ENCODE measurements at places on chromosomes 1 and 21.

DNA sequence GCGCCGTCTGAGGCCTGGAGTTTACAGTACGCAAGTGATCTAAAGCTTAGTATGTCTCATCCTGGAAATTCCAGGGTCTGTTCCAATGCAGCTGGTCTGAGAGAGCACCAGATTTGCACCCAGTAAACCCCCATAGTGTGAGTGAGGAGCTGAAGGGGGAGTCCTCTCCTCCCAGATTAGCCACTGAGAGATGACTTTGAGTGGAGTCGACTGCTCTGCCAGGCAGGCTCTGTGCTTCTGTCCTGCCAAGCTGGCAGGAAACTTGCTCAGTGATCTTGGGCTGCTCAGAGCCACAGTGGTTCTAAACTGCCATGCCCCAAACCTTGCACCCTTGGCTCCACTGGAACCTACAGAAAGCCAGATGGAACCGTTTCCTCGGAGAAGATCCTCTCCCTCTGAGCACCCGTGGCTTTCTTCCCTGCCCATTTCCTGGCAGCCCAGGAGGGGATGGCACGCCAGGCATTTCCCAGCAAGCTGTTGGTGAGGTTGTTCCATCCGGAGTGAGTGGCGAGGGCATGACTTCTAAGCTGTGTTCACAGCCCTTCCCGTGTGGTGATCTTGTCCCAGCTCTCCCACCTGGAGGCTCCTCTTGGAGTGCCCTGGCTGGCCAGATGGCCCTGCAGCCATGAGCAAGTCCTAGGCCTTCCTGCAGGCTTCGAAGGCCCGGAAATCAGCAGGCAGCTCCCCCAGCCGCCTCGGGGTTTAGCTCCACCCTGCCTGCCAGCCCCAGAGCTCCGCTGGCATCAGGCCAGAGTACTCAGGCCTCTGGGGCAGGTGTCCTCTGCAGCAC is 125.9 kb upstream of the VAMP3 start:
- no peak for DNase-seq

GRCh38 chr1:19974822-19975416 is 4.5 kb downstream of the PLA2G2A start:
- DNase-seq = peak; percentile 81

GRCh38 chr1:25443030-25443699 is 12.5 kb downstream of the MACO1 start:
- no peak for DNase-seq

DNA sequence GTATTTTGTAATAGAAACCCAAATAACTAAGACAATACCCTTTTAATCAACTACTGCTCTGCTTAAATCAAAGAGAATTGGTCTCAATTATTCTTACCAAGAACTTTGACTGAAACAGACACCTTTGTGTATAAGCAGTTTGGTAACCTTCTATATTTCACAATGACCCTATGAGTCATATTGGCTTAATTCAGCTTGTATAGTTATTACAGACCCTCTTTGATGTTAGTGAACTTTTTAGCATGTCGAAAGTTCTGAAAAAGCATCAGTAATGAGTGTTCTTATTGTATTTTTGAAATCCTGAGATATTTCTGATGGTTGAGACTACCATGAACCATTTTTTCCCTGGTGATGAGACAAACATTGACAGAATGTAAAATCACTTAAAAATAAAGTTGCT is 43.3 kb upstream of the RABGAP1L start:
- peak; percentile 72 for DNase-seq

DNA sequence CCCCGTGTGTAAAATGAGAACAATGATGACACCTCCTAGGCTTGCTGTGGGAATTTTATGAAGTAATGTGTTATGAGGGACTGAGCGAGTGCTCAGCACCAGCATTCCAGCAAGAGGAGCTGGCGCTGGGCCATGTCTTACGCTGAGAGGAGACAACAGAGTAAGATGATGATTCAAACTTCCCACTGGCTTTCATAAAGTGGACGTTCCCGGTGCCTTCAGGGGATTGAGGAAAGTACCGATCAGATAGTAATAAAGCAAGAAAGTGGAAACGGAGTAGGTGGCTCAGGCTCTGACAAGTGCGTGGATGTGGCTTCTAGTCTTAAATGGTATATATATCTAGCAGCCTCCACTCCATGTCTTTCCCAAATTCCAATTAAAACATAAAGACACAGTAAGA is 23.8 kb downstream of the EPHA10 start:
- DNase-seq = peak; percentile 76

DNA sequence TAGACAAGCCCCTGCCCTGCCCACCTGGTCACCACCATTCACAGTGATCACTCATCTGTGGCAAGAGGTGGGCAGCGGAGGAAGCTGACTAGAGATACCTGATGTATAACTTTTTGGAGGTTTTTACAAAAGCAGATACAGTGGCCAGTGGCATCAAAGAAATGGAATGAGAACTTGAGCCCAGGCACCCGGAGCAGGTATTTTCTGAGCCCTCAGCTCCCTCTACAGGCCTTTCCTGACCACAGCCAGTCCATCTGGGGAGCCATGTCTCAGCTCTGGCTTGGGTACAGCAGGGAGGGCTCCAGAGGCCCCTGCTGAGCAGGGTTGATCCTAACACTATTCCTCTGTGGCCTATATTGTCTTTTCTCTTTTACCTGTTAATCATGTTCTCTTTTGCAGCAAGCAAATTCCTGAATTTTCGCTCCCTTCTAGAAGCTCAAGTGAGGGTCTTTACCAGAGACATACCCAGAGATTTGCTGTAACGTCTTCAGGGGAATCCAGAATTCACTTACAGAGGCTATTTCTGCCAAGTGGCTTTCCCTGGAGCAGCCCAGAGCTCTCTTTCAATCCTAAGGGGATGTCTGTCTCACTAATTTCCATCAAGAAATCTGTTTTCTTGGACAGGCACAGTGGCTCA is 27.3 kb downstream of the GPR157 start:
- DNase-seq = peak; percentile 63

DNA sequence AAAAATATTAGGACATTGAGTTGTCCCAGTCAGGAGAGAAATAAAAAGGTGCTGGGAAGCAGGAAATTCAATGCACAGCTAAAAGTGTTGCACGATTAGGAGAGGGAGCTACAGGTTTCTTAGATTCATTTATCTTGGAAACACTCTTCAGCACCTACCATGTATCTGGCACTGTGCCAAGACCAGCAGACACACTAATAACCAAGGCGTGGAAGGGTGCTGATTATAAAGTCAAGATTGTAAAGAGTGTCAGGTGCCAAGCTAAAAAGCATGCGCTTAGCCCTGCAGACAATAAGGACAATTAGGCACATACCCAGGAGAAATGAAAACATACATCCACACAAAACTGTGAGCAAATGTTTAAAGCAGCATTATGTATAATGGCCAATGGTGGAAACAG is 129.9 kb downstream of the DSCAM start:
- DNase-seq = no peak

- DNase-seq = peak; percentile 29
Observed at GRCh38 chr1:241639623-241640148, 483 bp downstream of the CHML start.

DNA sequence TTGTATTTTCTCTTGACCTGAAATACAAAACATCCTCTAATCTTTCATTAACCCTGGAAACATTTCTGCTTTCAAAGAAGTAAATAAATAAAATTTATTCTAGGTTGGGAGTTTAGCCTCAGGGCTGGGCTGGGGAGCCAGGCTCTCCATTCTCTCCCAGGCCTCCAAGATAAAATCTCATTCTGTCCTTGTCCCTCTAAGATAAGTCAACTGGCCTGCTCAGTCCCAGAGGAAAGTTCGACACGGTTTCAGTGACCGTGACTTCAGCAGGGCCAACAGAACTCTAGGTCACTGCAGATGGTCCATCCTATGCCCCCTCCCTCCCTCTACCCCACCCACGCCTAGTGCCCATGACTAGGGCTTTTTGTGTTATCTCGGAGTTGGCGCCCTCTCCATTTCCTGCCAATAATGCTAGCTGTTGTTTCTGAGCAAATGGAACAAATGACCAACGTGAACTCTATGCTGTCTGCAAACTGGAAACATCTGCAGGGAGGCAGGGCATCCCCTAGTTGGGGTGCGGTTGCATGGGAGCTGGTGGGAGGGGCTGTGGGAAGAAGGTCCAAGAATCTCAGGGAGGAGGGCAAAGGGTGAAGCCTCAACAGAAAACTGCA is 10.1 kb upstream of the ADORA3 start:
- DNase-seq = no peak

- no peak for DNase-seq
Observed at GRCh38 chr1:245804696-245805095, 649.9 kb downstream of the KIF26B start.

Data from fibroblast of mammary gland (primary cell).